ENCODE measurements at places on chromosomes 11 and 22.

- DNase-seq = no peak
Measured at GRCh38 chr22:36344106-36344827, 43.5 kb downstream of the MYH9 start.

GRCh38 chr11:118275176-118275575 is 11.1 kb upstream of the MPZL2 start:
- DNase-seq = no peak

DNA sequence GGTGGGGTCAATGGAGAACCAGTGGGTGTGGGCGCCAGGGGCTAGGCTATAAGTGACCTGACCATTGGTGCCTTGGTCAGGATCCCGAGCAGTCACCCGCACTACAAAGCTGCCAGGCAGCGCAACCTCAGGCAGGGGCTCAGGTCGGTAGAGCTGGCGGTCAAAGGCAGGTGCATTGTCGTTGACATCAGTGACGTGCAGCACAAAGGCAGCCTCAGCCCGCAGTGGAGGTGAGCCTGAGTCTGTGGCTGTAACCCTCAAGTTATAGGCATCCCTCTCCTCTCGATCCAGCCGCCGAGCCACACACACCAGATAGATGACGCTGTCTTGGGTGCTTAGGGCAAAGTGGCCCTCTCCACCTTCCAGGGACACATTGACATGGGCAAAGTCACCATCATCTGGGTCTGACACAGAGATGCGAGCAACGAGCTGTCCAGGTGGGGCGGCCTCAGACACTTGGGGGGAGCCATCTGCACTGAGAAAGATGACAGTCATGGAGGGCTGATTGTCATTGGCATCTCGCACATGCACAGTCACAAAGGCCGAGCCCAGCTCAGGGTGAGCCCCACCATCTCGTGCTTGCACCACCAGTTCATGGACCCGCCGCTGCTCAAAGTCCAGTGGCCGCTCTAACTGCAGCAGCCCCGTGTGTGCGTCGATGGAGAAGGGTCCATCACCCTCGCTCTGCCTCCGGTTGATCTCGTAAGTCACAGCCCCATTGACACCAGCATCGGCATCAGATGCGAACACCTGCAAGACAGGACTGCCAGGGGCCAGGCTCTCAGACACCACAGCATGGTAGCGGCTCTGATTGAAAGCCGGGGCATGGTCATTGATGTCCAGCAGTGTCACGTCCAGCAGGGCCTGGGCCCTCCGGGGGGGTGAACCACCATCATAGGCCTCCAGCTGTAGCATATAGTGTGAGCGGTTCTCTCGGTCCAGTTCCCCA is 15.3 kb downstream of the DCHS1 start:
- no peak for DNase-seq

- no peak for DNase-seq
Measured at GRCh38 chr22:31951194-31952093, 7.1 kb downstream of the YWHAH start.

DNA sequence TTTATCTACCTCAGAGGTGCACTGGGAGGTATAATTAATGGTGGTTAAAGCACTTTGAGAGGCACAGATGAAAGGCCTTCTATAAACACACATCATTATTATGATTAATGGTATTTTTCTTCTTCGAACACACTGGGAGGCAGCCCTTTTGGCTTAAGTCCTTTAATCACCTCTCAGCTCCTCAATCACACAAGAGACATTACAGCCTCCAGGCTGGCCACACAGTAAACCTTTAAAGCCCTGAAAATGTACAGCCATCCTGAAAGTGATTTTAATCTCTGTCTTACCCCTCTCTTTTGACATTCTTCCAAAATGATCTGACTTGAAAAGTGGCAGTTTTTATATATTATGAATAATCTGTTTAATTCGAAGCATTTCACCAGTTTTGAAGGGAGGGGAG is 54.3 kb upstream of the VSTM5 start:
- DNase-seq = no peak

DNA sequence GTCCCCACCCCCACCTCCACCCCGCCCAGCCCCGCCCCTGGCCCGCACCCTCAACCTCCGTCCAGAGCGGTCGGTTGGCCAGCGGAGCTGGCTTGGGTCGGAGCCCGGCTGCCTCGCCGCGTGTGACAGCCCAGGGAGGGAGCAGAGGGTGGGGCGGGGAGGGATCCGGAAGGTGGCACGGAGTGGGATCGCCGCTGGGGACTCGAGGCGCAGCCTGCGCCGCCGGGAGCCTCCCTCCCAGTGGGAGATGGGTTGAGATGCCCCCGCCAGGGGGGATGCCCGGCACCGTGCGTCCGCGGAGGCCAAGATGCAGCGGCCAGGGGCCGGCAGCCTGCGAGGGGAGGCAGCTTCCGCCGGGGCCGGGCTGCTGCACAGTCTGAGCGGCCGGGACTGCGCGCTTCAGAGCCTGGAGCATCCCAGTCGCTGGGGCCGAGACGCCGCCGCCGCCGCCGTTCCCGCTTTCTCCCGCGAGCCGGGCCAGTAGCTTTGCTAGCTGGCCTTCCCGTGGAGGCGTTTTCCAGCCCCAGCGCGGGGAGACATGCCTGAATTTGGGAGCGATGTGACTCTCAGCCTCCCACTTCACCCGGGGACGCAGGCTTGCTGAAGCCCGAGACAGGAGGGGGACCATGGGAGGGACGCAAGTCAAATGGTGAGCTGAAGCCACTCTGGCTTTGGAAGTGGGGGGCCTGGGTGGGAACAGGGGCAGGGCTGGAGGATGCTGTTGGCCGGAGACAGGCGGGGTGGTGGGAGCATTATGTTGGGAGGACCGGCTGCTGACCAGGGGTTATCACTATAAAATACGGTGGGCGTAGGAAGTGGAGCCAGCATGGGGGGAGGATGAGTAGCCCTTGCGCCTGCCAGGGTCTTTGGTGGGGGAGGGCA is 40.2 kb downstream of the DIXDC1 start:
- DNase-seq = no peak

DNA sequence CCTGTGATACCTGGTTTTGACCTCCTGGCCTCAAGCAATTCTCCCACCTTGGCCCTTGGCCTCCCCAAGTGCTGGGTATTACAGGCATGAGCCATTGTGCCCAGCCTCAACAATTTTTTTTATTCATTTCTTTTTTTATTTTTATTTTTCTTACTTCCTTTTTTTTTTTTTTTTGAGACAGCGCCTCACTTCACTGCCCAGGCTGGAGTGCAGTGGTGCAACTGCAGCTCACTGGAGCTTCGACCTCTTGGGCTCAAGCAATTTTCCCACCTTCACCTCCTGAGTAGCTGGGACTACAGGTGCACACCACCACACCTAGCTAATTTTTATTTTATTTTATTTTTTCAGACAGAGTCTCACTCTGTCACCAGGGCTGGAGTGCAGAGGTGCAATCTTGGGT is 25.5 kb upstream of the CECR2 start:
- DNase-seq = no peak

- DNase-seq = peak; percentile 94
Measured at GRCh38 chr11:92707173-92707619, 262.3 kb upstream of the MTNR1B start.

- DNase-seq = peak; percentile 62
Measured at GRCh38 chr11:64449381-64450167, 90.6 kb downstream of the RPS6KA4 start.

- DNase-seq = peak; percentile 1
Measured at GRCh38 chr22:27045103-27045947, 387.9 kb downstream of the MIAT start.

GRCh38 chr11:63951779-63952536 is 13.2 kb downstream of the NAA40 start:
- no peak for DNase-seq

DNA sequence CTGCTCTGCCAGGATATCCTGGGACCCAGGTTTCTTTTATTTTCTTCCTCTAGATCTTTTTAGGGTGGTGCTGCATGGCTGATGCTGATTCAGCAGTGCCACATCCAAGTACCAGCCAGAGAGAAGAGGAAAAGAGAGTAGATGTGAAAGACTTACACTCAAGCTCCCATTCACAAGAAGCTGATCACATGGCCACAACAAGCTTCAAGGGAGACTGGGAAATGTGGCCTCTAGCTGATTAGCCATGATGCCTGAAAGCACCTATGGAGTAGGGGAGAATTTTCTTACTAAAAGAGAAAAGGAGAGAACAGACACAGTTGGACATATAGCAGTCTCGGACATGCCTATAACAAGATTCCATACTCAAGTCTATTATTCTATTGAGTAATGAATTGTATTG is 34.4 kb upstream of the FJX1 start:
- no peak for DNase-seq

DNA sequence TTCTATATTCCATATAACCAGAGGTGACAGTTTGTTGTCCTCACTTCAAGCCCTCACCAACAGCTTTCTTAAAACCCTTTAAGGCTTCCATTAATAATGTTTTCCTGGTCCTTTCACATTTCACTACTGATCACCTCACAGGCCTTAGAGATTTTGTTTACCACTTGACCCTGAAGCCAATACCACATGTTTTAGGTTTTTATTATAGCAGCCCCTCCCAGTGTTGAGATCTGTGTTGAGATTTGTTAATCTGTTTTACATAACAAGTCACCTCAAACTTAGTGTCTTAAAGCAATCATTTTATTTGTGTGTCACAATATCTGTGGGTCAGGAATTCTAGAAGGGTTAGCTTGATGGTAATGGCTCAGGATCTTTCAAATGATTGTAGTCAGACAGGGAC is 49.9 kb downstream of the FAR1 start:
- no peak for DNase-seq

GRCh38 chr22:19799322-19800190 is 39.0 kb downstream of the TBX1 start:
- DNase-seq = no peak

- no peak for DNase-seq
Measured at GRCh38 chr11:65403607-65404121, 17.2 kb downstream of the FRMD8 start.

DNA sequence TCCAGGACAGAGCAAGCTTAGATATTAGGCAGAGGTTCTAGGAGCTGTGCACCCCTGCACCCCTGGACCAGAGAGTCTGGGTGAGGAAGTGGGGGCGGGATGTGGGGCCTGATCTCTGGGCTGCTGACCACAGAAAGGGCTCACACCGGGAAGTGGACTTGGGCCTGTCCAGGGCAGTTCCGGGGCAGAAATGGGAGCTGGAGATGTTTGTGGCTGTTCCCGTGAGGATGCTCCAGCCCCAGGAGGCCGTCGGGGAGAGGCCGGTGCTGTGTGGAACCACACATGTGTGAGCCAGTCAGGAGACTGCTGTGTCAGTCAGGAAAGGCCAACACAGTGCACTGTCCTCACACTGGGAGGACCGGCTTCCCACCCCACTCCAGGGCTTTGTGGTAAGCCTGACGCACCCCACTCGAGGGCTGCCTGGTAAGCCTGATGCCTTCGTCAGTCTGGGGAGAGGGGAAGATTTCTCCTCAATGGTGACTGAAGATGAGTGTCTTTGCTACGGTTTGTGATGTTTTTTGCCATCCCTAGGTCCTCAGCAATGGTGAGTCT is 741.0 kb downstream of the BRD1 start:
- no peak for DNase-seq

DNA sequence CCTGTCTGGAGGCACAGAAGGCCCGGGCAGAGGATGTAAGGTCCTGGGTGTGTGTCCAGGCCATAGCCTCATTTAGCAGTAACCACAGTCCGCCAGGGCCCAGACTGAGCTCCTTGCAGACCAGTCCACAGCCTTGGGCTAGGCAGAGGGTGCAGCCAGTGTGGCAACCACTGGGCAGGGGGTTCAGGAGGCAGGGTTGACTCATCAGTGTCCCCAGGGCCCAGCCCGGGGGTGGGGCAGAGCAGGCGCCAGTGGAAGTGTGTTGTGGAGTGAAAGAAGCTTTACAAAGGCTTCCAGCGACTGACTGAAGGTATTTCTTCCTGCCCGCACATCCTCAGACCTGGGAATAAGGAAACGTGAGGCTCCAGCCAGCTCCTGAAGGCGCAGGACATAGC is 27.7 kb upstream of the WNT11 start:
- peak; percentile 64 for DNase-seq

DNA sequence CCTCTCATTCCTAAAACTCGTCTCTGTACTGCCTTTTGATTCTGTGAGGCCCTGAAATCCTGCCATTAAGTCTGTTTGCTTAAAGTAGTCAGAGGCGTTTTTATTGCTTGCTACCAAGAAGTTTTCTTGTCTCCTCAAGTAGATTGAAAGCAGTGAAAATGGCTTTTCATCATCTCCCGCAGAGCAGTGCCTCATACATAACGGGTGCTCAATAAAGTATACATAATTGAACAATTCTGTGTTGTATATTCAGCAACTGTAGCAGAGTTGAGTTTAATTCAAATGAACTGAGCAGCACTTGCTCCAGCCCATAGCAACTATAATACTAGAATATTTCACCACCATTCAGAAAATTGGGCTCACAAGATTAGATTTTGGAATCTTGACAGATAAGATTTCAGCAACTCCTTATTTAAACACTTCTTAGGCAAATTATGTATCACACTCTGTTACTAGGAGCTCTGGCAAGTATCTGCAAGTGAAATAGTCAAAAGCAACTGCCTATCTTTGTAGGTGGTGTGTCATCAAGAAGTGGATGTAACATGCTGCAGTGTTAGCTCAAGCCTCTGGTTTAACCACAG is 20.0 kb downstream of the FIBIN start:
- no peak for DNase-seq

DNA sequence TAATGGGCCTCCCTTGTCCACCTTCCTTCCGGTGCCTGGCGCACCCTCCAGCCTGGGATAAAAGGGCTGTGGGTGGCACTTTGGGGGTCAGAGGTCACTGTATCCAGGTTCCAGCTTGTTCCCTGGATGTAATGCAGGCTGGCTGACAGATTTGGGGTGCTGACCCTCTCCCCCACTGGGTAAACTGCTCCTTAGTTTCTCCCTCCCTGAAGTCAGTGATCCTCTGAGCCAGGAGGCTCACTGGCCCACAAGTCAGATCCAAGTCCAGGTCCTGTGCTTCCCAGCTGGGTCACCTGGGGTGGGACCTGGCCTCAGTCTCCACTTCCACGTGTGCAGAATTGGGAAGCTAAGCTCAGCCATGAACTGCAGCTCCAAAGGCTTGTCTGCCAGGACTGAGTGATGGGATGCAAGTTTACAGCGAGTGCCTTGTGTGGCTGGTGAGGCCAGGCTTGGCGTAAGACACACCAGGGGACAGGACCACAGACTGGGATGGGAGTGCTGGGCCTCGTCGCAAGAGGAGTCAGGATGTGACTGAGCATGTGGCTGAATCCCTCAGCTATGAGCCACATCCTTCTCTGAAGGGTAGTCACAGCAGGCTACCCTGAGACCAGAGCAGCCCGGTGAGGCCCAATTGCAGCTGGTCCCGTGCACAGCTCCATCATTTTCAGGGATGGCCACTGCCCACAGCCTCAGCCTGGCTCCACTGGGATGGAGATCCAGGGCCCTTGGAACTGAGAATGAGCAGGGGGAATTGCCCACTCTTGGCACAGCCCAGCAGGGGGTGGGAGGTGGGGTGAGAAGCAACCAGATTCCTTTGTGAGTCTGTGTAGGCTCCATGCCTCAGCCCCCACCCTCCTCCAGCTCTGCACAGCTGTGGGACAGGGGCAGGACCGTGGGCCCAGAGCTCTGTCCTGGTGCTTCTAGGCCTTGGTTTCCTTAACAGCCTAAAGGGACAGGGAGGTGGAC is 7.2 kb downstream of the SHISA8 start:
- DNase-seq = no peak

GRCh38 chr11:5291207-5291838 is 10.4 kb downstream of the OR51B4 start:
- DNase-seq = peak; percentile 75

All from DMS53 (cell line).